ENCODE measurements at places on chromosomes 11 and 22. TPM values are rescaled to one million over a fixed set of nuclear protein-coding genes. Genes with fewer than 3 reads are reported as not detected.

DNA sequence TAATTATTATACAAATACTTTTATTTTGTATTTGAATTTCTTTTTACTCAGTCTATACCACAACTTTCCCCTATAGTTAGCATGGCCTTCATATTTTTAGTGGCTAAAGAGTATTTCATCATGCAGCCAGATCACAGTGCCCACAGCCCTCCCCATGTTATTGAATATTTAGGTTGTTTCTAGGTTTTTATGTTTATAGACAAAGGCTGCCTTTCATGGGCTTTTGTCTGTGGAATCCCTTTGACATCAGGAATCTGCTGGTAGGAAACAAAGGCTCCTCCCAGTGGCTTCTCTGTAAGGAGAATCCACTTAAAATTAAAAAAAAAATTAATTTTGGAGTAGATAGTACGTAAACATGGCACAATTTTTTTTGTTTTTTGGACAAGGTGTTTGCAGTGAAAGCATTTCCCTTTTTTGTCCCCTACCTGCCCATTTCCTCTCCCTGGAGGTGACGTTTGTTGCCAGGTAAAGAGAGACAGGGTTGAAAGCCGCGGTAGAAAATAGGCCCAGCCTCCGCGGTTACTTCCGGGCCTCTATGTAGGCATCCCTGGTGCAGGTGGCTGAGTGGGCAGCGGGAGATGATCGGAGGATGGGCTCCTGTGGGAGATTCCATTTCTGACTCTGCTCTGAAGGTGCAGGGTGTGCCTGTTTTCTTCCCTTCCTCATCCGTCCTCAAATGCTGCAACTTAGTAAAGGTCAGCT, 82.2 kb upstream of the OR4B1 start:
- no peak for DNase-seq

GRCh38 chr11:8102296-8102915, 21.4 kb downstream of the TUB start:
- DNase-seq: no peak

DAGLA gene
- total RNA-seq: 2.0 TPM

AMBRA1 gene
- 15.8 TPM for total RNA-seq

DNA sequence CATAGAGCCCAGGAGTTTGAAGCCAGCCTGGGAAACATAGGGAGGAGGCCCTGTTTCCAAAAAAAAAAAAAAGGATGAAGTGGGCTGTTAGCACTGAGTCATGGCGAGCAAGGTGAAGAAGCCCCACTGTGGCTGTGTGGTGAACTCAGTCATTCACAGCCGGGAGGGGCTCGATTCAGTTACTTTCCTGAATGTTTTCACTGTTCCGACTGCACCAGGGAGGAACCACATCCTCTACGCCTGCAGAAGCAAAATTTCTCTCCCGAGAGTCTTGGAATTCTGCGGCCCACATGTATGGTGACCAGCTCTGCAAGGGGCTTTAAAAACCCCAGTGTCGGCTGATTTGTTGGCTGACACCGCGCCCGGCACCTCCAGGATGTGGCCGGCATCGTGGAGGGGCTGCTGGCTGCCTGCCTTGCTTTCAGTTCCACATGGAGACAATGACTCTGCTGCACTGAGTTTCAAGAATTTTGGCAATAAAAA, 27.8 kb upstream of the GRAMD4 start:
- peak; percentile 90 for DNase-seq

DNA sequence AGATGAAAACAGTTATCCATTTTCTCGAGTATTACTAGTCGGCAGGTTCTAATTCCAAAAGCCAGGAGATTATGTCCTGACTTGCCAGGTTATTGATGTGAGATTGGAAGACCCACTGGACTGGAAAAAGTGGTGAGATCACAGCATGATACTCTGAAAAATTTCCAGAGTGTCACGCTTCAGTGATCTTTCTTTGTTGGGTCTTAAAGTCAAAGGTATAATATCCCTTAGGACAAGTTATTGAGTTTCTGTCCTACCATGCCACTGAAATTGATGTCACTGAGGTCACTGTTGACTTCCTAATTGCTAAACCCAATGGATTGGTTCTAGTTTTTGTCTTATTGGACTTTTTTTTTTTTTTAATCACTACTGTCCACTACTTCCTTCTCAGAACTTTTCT, 104.5 kb upstream of the GRAMD1B start:
- no peak for DNase-seq

ASPHD2 gene
- 1.2 TPM for total RNA-seq

- DNase-seq: no peak
Measured at GRCh38 chr11:65437436-65438227, 15.0 kb downstream of the NEAT1 start.

DNA sequence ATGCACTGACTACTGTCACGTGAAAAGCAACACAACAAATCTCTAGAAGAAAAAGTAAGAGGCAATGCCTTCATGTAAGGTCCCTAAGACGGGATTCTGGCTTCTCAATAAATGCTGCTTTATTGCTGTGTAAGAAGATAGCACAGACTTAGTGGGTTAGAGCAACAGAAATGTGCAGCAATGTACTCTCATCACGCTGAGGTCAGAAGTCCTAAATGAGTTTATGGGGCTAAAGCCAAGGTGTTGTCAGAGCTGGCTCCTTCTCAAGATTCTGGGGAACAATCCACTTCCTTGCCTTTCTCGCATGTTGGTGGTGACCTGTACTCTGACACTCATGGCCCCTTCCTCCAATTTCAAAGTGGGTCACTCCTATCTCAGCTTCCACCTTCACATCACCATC, 93.4 kb downstream of the SHANK2 start:
- DNase-seq: no peak

DNA sequence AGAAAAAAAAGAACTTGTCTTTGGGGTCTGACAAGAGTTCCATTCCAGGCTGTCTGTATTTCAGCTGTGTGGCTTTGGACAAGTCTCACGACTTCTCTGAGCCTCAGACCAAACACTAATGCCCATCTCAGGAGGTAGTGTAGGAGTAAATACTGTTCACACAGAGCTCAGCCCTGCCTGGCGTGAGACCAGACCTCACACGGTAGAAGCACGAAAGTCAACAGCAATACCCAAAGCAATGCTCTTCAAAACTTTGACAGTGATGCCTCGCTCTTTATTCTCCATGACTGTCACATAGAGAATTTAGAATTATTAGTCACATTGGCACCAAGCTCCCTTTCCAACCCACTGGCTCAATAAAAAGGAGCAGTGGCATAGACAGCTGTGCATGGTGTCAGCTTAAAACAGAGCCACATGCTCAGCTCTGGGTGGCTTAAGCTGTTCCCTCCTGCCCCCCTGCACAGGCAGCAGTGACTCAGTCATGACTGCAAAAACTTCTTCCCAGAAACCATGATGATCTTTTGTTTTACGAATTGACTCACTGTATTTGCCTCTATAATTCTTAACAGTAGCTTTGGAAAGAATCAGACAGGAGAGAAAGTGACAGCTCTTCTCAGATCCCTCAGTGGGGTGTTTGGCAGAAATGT, 74.0 kb upstream of the PHF21B start:
- DNase-seq: peak; percentile 30

DNA sequence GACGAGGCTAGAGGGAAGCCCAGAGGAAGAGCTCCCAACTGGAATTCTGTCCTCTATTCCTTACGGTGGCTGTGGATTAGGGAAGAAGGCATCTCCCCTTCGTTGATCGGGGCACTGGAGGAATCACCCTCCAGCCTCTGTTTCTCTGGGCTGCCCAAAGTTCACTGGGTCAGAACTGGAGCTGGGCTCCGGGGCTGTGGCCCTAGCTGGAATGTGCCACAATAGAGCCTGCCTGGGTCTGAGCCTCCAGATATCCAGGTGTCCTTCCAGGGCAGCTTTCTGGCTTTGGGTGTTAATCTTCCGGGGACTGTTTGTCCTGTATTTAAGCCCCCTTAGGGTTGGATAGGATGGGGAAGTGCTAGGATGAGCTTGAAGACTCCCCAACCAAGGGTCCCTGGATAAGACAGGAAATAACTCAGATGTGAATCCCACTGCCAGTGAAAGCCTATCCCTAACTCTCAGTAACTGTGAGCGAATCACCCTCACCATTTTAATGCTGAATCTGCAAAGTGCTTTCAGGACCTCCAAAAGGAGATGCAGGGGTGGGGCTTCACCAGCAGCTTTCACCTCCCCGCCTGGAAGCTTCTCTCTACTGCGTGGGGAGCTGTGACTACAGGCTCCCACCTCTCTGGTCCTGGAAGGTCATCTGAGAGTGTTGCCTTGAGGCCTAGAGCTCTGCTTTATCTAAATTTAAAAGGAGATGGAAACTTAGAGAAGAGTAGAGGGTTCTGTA, 9.5 kb downstream of the YPEL4 start:
- DNase-seq: no peak

GRCh38 chr11:28798286-28798685, 690.1 kb downstream of the METTL15 start:
- no peak for DNase-seq

PPP1R14B gene
- total RNA-seq: 252 TPM

TRPC6 gene
- 19.2 TPM for total RNA-seq

Measured in muscle of leg (tissue), 16 donors.